Iris pigment epithelial cell (primary cell): ENCODE measurements at places on chromosomes 5 and 9.

GRCh38 chr9:93673021-93673838 lies 96.8 kb downstream of the PHF2 start:
- no peak for DNase-seq

DNA sequence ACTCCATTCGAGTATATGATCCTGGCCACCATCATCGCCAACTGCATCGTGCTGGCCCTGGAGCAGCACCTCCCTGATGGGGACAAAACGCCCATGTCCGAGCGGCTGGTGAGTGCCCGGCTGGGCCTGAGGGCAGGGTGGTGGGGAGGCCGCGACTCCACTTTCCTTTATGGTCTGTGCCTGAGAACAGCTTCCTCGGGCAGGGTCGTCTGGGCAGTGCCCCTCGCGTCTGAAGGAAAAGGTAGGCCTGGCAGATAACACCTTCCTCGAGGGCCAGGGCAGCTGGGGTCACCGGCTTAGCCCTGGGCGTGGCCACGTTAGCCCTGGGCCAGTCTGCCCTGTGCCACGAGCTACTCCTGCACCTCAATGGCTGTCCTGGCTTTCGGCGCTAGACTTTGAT lies 1.5 kb downstream of the CACNA1B start:
- DNase-seq: no peak

DNA sequence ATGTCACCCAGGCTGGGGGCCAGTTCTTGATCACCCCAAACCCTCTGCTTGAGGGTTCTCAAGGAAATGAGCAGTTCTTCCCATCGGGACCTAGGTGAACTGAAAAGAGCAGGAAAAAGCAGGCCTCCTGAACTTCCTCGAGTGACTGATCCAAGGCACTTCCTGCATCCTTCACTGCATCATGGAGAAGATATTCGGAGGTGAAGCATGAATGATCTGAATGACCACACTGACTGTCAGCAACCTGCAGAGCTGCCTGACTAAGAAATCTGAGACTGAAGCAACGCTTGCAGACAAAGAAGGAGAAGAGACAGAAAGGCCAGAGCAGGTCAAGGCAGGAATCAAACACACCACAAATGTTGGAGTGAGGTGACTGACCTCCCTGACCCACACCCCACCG lies 420.2 kb downstream of the AGTPBP1 start:
- DNase-seq: peak; percentile 1

DNA sequence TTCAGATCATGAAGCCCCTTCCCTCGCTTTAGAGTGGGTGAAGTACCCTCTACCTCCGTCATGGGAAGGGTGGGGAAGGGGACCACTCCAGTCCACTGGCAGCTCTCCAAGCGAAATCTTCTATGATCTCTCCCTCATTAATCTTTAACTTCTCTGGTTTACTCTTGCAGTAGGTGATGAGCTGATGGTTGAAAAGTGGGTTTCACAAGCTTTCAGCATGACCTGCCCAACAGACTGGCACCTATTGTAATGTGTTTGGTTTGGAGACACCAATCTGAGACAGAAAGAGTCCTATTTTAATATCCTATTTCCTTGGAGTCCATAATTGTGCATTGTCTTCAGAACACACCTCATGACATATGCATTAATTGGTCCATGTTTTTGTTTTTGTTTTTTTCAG lies 70.8 kb upstream of the TGFBR1 start:
- no peak for DNase-seq

- peak; percentile 98 for DNase-seq
Observed at GRCh38 chr9:105296877-105297287, 52.4 kb downstream of the SLC44A1 start.

- DNase-seq: no peak
Observed at GRCh38 chr9:24036459-24036858, 210.4 kb upstream of the ELAVL2 start.

- peak; percentile 65 for DNase-seq
Observed at GRCh38 chr9:106893088-106893487, 30.1 kb downstream of the ZNF462 start.

DNA sequence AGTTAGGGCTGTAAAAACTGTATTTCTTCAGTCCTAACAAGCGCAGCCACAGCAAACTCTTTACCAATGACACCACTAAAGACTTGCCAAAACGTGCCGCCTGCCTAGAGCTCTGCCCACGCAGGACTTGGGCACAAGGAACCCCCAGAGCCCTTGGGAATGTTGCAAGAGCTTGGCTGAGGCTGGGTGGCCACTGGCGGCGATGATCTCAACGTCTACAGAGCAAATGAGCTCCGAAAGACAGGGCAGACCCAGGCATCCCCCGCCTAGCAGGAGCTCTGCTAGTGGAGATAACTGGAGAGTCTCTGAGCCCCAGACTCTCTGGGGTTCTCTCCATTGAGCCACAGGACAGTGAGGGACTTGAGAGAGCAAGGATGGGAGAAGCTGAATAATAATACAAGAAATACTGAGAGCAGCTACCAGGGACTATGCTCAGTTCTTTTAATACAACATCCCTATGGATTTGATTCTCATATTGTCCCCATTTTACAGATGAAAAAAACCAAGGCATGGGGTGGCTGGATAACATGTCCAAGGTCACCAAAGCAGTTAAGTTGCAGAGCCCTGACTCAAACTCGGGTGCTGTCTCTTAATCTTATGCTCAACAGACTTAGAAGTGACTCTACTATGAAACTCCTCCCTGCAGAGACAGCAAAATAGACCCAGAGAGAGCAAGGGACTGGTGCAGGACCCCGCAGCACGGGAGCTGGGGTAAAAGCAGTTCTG lies 32.5 kb downstream of the SHB start:
- DNase-seq: peak; percentile 88

DNA sequence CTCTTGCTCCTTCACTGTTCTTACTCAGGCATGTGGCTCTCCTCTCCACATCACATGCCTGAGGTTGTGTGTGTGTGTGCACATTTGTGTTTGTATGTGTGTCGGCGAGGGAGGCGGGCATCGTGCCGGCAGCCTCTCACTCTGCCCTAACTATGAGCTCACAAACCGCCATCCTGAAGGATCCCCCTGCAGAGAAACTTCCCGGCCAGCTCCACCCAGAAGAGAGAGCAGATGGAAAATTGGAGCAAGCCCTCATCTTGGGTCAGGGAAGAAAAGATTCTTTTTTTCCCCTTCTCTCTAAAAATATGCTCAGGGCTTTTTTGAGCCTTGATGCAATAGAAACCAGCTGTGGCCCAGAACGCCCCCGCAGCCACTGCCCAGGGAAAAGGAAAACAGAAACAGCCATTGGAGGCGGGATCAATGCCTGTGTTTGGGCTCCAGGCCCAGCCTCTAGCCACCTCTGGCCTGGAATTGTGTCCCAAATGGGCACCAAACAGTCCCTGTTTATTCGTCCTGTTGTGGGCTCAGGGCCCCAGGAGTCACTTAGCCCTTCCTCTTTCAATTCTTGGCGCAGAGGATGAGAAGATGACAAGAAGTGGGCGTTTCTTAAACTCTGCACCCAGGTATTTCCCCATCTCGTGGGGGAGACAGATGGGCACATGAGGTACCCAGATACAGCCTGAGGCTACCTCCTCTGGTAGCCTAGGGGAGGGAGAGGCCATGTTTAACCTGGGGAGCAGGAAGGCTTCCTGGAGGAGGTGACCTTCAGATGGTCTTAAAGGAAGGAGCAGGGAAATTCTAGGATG lies 151.5 kb downstream of the RGS3 start:
- peak; percentile 42 for DNase-seq

GRCh38 chr9:136189394-136190236 lies 15.3 kb downstream of the LHX3 start:
- no peak for DNase-seq

DNA sequence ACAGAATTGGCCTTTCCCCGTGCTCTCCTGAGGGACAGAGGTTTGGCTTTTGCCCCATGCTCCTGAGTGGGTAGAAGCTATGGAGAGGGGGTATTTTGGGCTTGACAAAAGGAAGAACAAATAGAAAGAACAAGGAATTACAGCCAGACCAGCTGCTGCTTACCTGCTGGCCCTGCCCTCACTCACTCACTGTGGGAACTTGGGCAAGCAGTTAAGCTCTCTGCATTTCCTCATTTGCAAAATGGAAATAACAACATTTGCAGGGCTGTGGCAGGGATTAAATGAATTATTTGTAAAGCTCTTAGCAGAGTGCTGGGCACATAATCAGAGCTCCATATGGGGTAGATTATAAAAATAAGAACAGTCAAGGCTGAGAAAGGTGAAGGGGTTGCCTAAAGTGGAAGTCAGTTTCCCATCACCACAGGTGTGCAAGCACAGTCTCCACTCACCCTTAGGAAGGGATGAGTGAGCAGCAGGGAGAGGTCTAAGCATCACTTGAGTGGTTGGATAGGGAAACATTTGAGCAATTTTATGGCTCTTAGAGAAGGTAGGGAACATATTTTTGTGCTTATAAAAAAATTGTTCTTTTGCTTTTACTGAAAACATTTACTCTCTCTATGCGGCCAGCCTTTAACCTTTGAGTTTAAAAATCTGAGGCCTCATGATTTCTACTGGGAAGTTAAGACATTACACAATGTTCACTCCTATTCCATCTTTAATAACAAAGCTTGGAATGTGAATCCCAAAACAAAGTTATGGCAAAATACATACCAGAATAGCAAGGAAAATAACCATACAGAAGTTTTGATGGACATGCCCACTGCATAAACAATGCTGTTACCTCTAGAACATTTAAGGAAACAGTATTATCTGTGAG lies 42.8 kb upstream of the LHFPL2 start:
- no peak for DNase-seq

GRCh38 chr9:114335745-114336144 lies 6.1 kb downstream of the ORM2 start:
- DNase-seq: no peak

GRCh38 chr5:102764381-102765004 lies 9.4 kb downstream of the PAM start:
- no peak for DNase-seq

DNA sequence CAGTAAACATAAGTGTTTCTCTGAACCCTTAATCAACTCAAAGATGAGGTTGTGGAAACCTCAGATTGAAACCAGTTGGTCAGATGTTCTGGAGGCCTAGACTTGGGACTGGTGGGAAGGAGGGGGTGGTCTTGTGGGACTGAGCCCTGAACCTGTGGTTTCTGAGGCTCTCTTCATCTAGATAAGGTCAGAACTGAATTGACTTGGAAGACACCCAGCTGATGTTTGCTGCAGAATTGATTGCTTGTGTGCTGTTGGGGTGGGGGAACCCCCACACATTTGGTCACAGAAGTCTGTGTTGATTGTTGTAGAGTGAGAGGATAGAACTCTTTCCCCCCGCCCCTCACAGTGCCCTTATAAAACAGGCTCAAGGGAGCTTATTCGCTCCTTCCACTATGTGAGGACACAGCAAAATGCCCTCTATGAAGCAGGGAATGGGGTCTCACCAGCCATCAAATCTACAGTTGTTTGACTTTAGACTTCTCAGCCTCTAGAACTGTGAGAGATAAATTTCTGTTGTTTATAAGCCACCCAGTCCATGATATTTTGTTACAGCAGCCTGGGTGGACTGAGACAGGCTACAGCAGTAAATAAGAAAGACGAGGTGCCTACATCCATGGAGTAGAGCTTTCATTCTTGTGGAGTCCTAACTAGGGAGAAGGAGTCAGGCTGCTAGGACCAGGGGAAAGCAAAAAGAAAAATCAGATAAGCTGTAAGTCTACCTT lies 25.7 kb upstream of the UGCG start:
- no peak for DNase-seq

DNA sequence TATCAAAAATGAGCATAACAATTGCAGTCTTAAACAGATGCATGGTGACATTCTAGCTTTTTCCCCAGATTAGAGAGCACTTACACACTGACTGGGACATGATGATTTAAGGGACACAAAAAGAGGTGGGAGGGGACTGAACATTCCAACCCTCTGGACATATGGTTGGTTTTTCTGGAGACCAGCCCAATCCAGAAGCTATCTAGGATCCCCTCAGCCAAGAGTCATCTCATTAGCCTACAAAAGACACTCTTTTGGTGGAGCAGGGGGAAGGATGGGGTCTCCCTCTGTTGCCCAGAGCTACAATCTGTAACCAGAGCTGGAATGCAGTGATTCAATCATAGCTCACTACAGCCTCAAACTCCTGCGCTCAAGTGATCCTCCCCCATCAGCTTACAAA lies 97.3 kb upstream of the IQGAP2 start:
- peak; percentile 30 for DNase-seq

DNA sequence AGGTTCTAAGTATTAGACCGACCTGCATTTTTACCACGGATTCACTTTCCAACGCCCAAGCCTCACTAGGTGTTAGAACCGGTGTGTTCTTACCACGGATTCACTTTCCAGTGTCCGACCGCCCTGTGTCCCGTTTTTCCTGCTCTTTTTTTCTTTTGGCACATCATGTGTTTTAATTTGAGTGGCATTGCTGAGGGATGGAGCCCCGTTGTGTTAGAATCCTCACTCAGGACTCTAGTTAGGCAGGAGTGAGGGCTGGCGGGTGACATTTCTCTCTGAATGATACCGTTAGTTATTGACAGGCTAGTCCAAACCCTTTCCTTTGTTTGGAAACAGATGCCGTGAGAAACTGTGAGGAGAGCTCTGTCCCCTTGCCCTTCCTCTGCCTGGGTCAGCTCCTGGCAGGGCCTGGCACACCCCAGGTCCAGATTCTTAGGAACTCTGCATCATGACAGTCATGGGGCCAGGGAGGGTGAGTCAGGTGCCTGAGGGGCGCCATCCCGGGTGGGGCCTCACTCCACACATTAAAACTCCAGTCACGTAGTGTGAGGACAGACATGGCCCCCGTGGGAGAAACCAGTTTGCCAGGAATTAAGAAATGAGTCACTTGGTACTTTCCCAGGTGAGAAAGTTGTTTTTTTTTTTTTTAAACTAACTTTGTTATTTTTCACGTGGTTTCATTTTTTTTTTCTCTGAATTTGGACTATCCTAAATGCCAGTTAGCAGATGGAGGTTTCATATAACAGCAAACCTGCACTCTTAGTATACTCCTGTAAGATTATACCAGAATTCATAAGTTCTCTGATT lies 15.8 kb downstream of the EXOC3 start:
- DNase-seq: peak; percentile 63

DNA sequence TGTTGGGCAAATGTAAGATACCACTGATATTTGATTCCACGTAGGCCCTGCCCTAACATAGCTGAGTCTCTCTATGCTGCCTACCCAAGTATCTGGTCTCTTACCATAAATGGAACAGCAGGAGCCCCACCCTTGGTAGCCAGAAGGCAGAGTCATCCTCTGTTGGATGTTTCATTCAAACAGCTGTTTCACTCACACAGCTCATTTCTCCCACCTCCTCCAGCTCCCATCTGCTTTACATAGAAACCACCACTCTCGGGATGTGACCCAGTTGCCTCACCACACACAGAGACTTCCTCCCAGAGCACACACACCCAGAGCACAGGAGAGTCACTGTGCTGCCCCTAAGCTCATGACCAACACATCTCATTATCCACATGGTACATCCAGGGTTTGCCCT lies 165.3 kb downstream of the TMEM167A start:
- no peak for DNase-seq
